Activated naive CD4-positive, alpha-beta T cell (primary cell): ENCODE measurements at places on chromosomes 1 and 21.

DNA sequence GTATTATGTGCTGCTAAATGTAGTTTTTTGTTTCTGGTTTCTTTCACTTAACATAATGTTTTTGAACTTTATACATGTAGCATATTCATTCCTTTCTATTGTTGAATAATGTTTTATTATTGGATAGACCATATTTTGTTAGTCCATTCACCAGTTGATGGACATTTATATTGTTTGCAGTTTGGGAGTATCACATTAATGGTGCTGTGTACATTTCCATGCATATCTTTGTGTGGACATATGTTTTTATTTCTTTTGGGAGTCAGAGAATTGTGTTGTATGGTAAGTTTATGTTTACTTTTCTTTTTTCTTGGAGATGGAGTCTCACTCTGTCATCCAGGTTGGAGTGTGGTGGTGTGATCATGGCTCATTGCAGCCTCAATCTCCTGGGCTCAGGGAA, 134.6 kb downstream of the MAST2 start:
- no peak for DNase-seq

GRCh38 chr1:228319352-228320088, 87.1 kb downstream of the TRIM11 start:
- DNase-seq: no peak

DNA sequence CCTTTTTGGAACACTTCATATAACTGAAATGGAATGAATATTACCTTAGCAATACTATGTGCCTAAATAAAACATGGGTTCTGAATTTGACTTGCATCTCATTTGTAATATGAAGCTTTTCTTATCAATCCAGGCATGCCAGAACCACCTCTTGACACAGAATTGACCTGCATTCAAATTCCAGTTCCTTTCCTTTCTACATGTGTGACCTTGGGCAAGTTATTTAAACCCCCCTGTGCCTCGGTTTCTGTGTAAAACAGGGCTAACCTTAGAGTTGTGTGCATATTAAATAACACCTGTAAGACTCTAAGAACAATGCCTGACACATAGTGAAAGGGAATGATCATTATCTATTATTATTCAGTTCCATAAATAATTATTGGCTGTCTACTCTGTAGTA, 2.0 kb upstream of the NOS1AP start:
- DNase-seq: no peak

DNA sequence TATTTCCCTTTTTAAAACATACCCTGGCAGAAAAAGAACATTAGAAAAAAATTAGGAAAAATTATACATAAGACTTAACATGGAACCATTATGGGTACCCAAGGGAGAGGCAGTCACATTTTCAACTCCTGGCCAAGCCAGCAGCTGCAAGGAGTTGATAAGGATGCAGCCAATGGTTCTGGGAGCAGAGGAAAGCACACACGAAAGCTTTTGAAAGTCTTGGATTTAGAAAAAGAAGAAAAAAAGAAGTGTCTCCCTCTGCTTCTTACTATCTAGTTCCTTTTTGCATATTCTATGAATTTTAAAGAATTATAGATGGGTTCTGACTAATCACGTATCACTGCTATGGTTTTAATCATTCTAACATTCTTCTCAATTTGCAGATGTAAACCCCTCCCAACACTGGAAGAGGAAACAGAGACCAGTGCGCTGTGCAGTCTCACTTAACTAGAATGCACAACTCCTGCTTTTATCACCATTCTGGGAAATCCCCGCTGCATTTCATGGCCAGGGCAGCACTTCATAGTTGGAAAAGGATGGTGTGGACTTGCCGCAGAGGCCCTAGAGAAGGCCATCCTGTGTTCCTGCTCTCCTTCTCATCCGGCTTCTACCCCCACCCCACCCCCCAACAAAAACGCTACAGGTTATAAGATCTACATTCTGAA, 2.7 kb upstream of the CD58 start:
- DNase-seq: no peak

DNA sequence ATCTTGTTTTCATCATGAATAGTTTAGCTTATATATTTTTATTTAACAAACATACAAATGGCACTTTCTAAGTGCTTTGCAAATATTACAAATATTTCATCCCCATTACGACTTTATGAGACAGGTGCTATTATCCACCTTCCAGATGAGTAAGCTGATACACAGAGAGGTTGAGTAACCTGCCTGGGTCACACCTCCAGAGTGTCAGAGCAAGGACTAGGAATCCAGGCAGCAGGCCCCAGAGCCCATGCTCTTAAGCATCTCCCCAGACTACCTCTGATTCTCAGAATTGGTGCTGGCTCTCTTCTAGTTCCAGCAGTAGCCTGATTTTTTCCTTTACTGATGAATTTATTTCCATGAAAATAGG, 40.0 kb downstream of the EPHB2 start:
- no peak for DNase-seq

- no peak for DNase-seq
Observed at GRCh38 chr21:41328660-41329607, 12.3 kb downstream of the FAM3B start.

DNA sequence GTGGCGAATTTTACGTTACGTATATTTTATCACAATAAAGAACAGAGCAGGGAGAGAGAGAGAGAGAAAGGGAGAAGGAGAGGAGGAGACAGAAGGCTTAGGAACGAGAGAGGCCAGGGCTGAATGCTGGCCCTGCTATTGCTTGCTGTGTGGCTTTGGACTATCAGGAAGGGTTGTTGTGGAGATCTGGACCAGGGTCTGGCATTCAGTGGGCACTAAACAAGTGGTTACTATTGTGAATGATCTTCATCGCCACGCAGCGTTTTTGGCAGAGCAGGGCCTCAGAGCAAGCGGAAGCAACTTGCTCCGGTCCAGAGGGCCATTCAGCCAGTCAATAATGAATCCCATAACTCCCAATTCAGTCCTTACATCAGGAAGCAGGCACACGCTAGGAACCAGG, 26.4 kb downstream of the PIK3C2B start:
- no peak for DNase-seq

GRCh38 chr1:33379631-33380354, 51.1 kb downstream of the PHC2 start:
- DNase-seq: no peak

- DNase-seq: no peak
Observed at GRCh38 chr1:17200246-17200645, 4.7 kb upstream of the PADI1 start.

DNA sequence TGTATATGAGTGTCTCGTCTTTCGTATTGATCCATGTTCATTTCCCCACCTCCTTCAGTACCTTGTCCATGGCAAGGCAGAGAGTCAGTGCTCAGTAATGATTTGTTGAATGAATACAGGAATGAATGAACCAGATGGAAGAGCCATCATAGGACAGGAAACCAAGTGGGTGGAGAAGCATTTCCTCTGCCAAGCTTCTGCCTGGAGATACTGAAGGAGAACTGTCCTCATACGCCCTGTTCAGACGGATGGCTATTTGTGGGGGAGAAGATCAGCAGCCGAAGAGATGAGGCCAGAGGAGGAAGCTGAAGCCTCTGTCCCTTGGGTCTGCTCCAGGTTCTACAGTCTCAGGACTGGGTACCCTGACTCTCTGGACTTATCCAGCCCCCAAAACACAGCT, 5.8 kb downstream of the FAM43B start:
- no peak for DNase-seq

- no peak for DNase-seq
Observed at GRCh38 chr1:235147269-235147668, 13.8 kb downstream of the RBM34 start.

- DNase-seq: no peak
Observed at GRCh38 chr21:43370888-43371570, 55.9 kb downstream of the SIK1 start.

DNA sequence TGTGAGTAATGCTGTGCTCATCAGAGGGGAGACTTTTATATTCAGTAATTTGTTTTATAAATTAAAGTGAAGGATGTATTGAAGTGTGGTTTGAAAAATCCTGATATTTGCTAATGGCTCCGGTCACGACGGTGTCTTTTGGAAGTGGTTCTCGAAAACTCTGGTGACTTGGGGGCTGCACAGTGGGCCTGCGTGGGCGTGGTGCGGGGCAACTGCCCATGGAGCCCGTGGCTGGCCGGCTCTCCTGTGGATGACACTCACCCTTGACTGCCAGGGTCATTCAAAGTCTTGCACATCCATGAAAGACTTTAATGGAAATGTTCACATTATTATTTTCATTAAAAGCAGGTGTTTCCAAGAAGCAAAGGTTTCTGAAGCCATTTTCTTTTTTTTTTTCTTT, 7.7 kb downstream of the FAAP20 start:
- DNase-seq: no peak

DNA sequence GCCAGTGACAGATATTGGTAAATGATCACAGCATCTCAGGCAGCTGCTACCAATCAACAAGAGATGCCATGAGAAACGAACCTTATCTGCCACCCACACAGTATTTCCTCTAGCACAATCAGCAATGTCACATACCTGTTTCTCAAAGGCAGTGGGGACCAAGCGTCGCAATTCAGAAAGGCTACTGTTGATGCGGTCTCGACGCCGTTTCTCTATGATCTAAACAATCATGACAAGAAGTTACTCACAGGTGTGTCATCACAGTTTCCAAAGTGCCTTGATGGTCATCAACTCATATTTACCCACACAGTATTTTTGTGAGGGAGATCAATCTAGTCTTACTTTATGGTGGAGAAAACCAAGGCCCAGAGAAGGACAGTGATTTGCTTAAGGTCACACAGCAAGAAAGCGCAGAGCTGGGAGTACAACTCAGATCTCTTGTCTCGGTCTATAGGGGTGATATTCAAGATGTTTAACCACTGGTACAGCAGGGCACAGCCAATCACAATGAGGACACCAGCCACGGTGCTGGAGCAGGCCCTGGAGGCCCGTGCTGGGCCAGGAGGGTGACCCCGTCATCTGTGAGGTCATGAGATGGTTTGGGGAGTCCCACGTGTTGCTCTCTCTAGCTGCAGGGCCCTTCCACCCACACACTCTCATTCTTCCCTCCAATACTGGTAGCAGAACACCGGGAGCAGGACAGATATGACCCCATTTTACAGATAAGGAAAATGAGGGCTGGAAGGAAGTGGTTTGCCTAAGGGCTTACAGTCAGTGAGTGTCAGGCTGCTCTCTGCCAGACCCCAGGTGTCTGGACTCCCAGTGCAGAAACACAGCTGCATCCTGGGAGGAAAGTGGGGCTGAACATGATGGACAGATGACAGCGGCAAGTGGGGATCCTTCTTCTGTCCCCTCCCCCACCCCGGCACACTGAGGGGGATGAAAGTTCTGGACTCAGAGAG, 7.8 kb downstream of the HEYL start:
- DNase-seq: no peak

- DNase-seq: no peak
Observed at GRCh38 chr1:83508485-83509151, 490.3 kb downstream of the TTLL7 start.

DNA sequence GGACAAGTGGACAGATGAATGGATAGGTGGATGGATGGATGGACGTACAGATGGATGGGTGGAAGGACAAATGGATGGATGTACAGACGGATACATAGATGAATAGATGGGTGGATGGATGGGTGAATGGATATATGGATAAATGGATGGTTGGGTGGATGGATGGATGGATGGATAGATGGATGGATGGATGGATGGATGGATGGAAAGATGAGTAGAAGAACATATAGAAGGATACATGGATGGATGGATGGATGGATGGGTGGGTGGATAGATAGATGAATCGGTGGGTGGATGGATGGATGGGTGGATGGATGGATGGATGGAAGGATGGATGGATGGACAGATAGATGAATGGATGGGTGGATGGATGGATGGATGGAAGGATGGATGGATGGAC, 274.3 kb downstream of the KAZN start:
- DNase-seq: no peak

DNA sequence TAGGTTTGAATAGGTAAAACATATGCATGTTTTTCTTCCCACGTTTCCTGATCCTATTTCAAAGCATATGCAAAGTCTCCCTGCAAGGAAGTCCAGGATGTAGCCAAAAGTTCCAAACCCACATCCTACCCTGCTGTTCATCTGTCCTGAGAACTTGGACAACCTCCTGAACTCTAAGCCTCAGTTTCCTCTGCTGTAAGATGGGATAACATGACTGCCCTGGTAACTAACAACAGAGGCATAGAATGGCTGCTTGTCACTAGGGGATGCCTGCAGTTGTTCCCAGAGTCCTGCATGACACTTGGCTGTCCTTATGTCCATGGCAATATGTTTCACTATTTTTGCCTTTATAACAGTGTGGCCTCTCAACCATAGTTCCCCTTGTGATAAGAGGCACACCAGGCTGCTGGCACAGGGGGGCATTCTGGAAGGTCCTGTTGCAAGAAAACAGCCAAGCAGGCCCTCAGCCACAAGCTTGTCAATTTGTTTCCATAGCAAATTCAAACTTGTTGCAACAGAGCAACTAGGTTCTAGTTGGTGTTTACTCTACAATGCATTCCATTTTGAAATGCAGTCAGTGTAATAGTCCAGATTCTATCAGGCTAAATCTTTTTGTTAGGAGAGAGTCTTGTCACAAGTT, 1.5 kb upstream of the HDGF start:
- DNase-seq: no peak

DNA sequence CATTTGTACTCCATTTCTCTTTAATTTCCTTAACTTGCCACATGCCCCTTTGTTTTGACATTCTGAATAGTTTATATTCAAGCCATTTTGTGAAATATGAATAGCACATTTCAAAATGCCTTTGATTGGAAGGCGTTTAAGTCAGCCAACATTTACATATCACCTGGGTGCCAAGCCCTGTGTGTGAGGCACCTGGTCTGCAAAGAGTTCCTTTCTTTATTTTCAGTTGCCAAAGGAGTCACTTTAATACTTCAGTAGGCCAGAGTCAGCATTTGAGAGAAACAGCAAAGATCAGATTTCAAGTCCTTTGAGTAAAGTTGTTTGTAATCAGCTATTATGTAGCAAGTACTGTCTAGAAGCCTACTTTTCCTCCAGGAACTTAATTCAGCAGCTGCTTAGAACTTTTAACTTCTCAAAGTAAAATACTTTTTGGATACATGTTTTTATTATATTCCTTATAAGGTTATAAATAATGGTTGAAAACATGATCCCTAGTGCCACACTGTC, 70.8 kb downstream of the DTL start:
- no peak for DNase-seq

GRCh38 chr1:9826616-9827015, 2.9 kb upstream of the CLSTN1 start:
- DNase-seq: no peak

DNA sequence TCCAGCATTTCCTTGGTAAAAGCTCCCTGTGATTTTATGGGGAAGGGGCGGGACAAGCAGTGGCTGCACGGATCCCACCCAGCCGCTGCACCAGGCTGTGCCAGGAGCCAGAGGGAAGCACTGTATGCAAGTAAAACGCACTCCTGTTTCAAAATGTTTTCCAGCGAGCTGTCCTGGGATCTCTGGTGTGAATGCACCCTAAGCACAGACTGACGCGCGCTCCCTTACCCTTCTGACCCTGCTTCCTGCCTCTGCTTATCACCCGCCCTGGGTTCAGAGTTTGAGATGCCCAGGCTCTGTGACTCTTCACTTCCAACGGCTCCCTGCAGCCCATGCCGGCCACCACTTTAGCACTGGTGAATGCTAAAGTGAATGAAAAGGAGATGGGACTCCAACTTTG, 131.2 kb downstream of the RHOU start:
- DNase-seq: no peak

- no peak for DNase-seq
Observed at GRCh38 chr1:242065813-242066212, 66.9 kb upstream of the MAP1LC3C start.

GRCh38 chr21:38293113-38293512, 36.3 kb downstream of the KCNJ15 start:
- DNase-seq: no peak

- no peak for DNase-seq
Observed at GRCh38 chr1:116311756-116312680, 61.0 kb upstream of the ATP1A1 start.

- DNase-seq: no peak
Observed at GRCh38 chr1:35988237-35988636, 57.3 kb downstream of the AGO3 start.
